ENCODE measurements at places on chromosomes 13 and 19. TPM values are rescaled to one million over a fixed set of nuclear protein-coding genes. Genes with fewer than 3 reads are reported as not detected.

- H3K27me3 ChIP-seq = no peaks in the 10 kb centered on the region
- H3K27ac ChIP-seq = no peak overlapping the region
- DNase-seq = peak; percentile 76
Observed at GRCh38 chr19:18742838-18743783, 48.0 kb downstream of the COMP start.

DNA sequence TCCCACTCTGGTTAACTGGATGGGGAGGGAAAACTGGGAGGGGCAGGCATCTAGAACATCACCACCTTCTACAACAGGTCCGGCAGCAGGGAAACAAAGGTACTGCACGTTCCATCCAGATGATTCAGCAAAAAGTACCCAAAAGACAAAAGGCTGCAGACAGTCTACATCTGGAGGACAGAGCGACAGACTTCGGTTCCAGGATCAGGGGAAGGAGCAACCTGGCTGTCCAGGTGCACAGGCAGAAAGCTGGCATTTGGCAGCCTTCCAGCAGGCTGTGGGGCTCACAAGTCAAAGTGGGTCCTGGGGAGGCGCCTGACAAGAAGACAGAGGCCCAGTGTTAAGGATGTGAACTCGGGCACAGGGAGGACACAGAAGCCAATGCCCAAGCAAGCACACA lies 202.9 kb downstream of the SUCLA2 start:
- no peak overlapping the region for H3K27ac ChIP-seq
- no peaks in the 10 kb centered on the region for H3K36me3 ChIP-seq
- H3K27me3 ChIP-seq = peaks cover 5% of the 10 kb centered on the region

- H3K4me3 ChIP-seq = no peak overlapping the region
- peak; percentile 50 for DNase-seq
- peaks cover 6% of the 10 kb centered on the region for H3K4me1 ChIP-seq
- no peak overlapping the region for H3K27ac ChIP-seq
Observed at GRCh38 chr19:46299004-46299509, 2.2 kb downstream of the HIF3A start.

DNA sequence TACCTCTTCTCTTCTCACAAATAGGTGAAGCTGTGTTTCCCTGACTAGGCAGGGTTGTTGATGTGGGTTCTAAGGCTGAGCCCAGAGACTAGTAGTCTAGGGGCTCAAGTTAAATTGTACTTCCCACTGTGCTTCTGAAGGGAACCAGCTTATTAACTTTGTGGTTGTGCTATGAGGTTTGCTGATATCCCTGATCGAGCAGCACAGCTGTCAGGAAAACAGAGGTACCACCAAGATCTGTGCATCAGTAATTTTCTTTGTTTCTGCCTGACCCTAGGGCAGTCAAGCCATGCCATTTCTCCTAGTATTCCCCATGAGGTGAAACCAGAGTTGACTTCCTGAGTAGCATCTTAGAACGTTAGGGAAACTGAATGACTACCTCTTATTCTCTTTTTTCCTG lies 853.8 kb upstream of the MIR17HG start:
- H3K36me3 ChIP-seq = no peaks in the 10 kb centered on the region
- H3K27me3 ChIP-seq = no peaks in the 10 kb centered on the region
- no peak for DNase-seq
- no peak overlapping the region for H3K27ac ChIP-seq
- no peak overlapping the region for H3K4me3 ChIP-seq

DNA sequence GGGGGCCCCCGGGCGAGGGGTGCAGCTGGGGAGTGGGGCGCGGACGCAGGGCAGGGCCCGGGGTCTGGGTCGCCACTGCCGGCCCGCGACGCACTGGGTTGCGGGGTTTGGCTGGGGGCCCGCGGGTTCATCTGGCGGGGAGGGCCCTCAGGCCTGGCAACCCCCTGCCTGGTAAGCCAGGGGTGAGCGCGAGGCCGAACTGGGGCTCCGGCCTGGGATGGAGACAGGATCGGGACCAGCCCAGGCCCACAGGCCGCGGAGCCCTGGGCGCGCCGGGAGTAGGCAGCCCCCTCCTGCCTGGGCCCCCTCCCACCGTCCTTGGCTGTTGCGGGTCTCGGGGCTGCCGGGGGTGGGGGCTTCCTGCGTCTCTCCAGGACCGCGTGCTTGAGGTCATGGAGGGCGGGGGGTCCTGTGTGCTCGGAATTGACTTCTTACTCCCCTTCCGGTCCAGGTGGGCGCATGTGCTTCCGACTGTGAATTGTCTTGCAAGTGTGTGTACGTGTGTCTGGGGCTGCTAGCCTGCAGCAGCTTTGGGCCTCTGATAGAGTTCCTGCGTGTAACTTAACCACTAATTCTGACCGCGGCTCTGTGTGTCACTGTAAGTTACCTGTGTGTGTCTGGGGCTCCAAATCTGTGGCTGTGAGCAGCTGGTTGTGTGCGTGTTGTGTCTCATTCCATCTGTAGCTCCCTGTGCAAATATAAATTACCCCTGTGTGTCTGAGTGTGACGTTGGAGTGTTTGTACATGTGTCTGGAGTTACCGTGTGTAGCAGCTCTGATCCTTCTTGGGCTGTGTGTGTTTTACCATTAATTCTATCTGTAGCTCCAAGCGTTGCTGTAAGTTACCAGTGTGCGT lies 751 bp downstream of the GRAMD1A start:
- H3K4me1 ChIP-seq = peaks cover 15% of the 10 kb centered on the region
- peak overlapping the region; percentile 92 for H3K27ac ChIP-seq
- peak; percentile 50 for DNase-seq
- H3K36me3 ChIP-seq = peaks cover 13% of the 10 kb centered on the region
- H3K4me3 ChIP-seq = peak overlapping the region; percentile 96
- no peaks in the 10 kb centered on the region for H3K27me3 ChIP-seq

GRCh38 chr13:75620020-75620419 lies 16.1 kb upstream of the LMO7 start:
- peak overlapping the region; percentile 20 for H3K27ac ChIP-seq
- H3K4me1 ChIP-seq = peaks cover 20% of the 10 kb centered on the region
- H3K4me3 ChIP-seq = no peak overlapping the region

GRCh38 chr19:46394402-46394797 lies 19.0 kb downstream of the CCDC8 start:
- no peak overlapping the region for H3K27ac ChIP-seq
- DNase-seq = no peak
- H3K36me3 ChIP-seq = peaks cover 20% of the 10 kb centered on the region
- no peak overlapping the region for H3K4me3 ChIP-seq
- peaks cover 15% of the 10 kb centered on the region for H3K4me1 ChIP-seq

- H3K4me1 ChIP-seq = 0 out of 2 replicates have a peak, but pooled peaks cover 2% of the 10 kb centered on the region
- no peaks in the 10 kb centered on the region for H3K27me3 ChIP-seq
- no peak for DNase-seq
- H3K4me3 ChIP-seq = no peak overlapping the region
- no peaks in the 10 kb centered on the region for H3K36me3 ChIP-seq
Observed at GRCh38 chr19:47313754-47314295, 4.2 kb downstream of the C5AR1 start.

GRCh38 chr19:36051637-36052036 lies 2.4 kb downstream of the THAP8 start:
- H3K4me3 ChIP-seq = no peak overlapping the region
- no peaks in the 10 kb centered on the region for H3K36me3 ChIP-seq
- no peak overlapping the region for H3K27ac ChIP-seq

DNA sequence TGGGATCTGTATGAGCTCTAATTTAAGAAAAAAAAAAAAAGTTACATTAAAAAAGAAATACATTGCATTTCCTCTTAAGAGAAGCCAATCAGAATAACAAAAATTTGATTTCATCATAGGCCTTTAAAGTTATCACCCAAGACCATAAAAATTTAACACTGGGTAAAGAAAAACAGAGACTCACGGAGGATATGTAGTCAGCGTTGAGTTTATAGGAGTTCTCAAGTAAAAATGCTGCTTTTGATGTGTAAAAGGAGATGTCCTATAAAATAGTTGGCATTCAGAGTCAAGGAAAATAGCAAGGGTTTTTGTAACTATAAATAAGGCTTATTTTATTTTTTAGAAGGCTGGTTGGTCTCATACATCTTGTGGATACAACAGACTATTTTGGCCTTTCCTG lies 191.1 kb downstream of the EFNB2 start:
- no peaks in the 10 kb centered on the region for H3K36me3 ChIP-seq
- peaks cover 5% of the 10 kb centered on the region for H3K27me3 ChIP-seq
- H3K4me1 ChIP-seq = no peaks in the 10 kb centered on the region

DNA sequence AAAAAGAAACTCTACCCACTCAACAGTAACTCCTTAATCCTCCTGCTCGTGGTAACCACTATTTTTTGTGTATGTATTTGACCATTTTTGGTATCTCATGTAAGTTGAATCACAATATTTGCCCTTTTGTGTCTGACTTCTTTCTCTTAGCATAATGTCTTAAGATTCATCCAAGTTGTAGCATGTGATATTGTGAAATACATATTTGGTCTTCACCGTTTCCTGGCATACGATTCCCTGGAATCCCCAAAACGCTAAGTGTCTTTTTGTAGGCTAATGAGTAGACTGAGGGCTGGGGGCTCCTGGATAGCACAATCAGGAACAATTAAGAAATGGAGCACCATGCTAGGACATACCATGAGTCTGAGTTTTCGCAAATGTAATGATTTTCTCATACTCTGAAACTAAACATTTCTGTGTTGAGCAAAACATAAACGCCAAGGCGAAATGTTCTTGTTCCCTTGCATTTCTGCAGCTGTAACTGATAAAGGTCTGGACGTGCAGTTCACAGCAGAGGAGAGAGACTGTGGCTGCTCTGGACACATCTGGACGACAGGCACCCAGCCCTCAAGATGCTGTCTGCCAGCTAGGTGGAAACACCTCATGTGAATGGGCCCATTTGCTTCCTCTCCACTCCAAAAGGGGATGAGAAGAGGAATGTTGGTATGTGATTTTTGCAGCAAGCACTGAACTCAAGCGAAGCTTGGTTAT lies 38.4 kb downstream of the BRD4 start:
- H3K27me3 ChIP-seq = no peaks in the 10 kb centered on the region
- H3K4me3 ChIP-seq = no peak overlapping the region
- peak; percentile 66 for DNase-seq
- H3K36me3 ChIP-seq = peaks cover 1% of the 10 kb centered on the region
- H3K4me1 ChIP-seq = peaks cover 57% of the 10 kb centered on the region

GRCh38 chr13:23436680-23437079 lies 3.2 kb upstream of the SACS start:
- H3K4me1 ChIP-seq = no peaks in the 10 kb centered on the region
- no peaks in the 10 kb centered on the region for H3K36me3 ChIP-seq
- H3K27me3 ChIP-seq = no peaks in the 10 kb centered on the region
- no peak overlapping the region for H3K4me3 ChIP-seq
- no peak overlapping the region for H3K27ac ChIP-seq
- no peak for DNase-seq

- H3K4me1 ChIP-seq = peaks cover 5% of the 10 kb centered on the region
- H3K27me3 ChIP-seq = no peaks in the 10 kb centered on the region
- H3K36me3 ChIP-seq = no peaks in the 10 kb centered on the region
- H3K4me3 ChIP-seq = no peak overlapping the region
- DNase-seq = peak; percentile 43
Observed at GRCh38 chr13:60398907-60399589, 2.0 kb downstream of the TDRD3 start.

DNA sequence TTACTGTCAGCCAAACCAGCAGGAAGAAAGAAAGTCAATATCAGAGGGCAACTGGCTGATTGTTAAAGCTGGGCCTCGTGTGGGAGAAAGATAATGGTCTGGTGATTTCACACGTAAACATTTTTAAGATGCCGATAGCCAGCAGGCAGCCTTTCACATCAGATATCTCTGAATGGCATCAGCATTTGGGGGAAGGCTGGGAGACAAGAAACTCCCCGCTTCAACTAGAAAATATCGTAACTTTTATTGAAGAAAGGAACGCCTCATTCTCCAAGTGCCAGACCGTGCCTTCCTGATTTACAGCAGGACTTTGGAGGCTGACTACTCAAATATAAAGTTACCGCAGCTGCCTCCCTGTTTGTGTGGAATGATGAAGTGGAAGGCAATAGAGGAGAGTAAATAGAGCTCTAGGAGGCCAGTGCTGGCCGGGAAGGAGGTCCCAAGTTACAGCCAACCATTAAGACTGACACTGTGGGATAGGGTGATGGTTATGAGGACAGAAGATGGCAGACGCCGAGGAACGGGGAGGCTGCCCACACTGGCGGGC lies 284.3 kb upstream of the MAB21L1 start:
- H3K4me3 ChIP-seq = no peak overlapping the region
- no peak overlapping the region for H3K27ac ChIP-seq
- no peak for DNase-seq
- no peaks in the 10 kb centered on the region for H3K36me3 ChIP-seq

GRCh38 chr13:98529171-98529570 lies 47.7 kb downstream of the STK24 start:
- H3K27ac ChIP-seq = no peak overlapping the region
- no peaks in the 10 kb centered on the region for H3K36me3 ChIP-seq
- H3K4me3 ChIP-seq = no peak overlapping the region
- peaks cover 5% of the 10 kb centered on the region for H3K4me1 ChIP-seq
- no peaks in the 10 kb centered on the region for H3K27me3 ChIP-seq

DNA sequence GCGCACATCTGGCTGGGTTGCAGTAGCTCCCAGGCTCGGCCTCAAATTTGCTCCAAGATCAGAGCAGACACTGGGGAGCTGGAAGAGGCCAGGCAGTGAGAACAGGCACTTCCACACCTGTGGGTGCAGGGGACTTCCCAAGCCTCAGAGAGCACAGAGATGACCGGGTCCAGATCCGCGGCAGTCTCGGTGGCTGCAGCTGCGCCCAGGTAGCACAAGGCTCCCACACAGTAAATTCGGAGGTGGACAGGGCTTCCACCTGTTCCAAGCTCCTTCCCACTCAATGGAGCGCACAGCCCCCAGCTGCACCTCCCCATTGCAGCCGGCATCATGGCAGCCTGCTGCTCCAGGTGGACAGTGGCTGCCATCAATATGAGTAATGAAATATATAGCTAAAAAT lies 1417.4 kb upstream of the SLC10A2 start:
- H3K27ac ChIP-seq = no peak overlapping the region
- no peaks in the 10 kb centered on the region for H3K27me3 ChIP-seq
- H3K36me3 ChIP-seq = no peaks in the 10 kb centered on the region
- DNase-seq = no peak

DNA sequence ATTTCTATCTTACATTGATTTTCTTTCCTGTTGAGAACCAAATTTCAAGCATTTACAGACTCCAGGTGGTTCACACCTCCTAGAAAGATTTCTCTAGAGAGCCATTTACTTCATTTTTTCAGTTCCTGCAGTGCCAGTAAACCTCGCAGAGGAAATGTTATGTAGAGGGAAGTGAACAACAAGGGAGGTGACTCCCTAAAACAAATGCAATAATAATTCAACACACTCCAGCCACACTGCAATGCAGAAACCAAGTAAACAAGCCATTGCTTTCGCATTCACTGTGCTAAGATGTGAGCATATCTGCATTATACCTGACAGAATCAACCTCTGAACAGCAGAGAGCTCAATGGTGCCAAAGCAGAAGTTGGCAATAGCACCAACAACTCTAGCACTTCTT lies 215.1 kb downstream of the RBM26 start:
- no peak overlapping the region for H3K27ac ChIP-seq
- H3K4me3 ChIP-seq = no peak overlapping the region
- no peak for DNase-seq
- no peaks in the 10 kb centered on the region for H3K27me3 ChIP-seq
- H3K36me3 ChIP-seq = no peaks in the 10 kb centered on the region

Gene CCDC8
- 10.2 TPM for total RNA-seq

Gene IGSF23
- total RNA-seq = not detected

Gene STARD13
- 46.9 TPM for total RNA-seq

Gene LYPD5
- under 0.01 TPM for total RNA-seq

Gene C19orf53
- total RNA-seq = 61.3 TPM

Gene SMIM7
- total RNA-seq = 68.6 TPM

Gene IRGC
- not detected for total RNA-seq

Gene C1QTNF9B
- total RNA-seq = 0.56 TPM

Gene CD177
- not detected for total RNA-seq

Gene TNFSF13B
- total RNA-seq = 0.56 TPM

Gene NLRP11
- total RNA-seq = not detected

Gene SH2D3A
- not detected for total RNA-seq

Gene IZUMO4
- 0.56 TPM for total RNA-seq

Gene FSD1
- total RNA-seq = 17.4 TPM
